ENCODE measurements at places on chromosomes 6 and 20.
A peak's percentile ranks its signal among the peaks of the same experiment; 100 is the strongest.

DNA sequence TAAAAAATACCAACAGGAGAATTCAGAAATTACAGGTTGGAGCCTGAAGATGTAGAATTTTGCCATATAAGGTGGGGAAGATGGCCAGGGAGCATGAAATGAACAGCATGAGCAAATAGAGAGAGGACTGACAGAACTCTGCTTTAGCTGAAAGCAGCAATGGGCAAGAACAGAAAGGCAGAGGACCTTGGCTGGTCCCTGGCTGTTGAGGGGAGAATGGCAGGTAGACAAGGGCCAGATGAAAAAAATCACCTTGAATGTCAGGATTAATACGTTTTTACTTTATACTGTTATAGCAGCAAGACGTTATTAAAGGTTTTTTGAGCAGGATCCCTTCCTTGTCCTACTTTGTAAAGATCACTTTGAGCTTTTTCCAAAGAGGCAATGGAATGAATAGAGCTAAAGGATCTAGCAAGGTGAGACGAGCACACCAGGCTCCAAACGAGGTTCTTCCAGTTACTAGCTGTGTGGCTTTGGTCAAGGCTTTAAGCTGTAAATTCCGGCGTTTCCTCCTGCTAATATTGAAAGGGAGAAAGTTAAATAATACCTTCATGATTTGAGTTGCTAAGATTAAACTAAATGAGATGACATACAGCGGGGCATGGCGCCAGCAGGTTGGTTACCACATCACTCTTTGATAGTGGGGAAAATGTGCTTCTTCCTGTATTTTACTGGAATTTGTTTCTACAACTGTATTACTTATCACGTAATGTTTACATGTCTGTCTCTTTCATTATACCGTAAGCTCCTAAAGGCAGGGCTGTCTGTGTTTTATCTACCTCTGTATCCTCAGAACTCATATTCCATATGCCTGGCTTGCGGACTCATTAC, 776 bp downstream of the PPIL1 start:
- no peak for DNase-seq

DNA sequence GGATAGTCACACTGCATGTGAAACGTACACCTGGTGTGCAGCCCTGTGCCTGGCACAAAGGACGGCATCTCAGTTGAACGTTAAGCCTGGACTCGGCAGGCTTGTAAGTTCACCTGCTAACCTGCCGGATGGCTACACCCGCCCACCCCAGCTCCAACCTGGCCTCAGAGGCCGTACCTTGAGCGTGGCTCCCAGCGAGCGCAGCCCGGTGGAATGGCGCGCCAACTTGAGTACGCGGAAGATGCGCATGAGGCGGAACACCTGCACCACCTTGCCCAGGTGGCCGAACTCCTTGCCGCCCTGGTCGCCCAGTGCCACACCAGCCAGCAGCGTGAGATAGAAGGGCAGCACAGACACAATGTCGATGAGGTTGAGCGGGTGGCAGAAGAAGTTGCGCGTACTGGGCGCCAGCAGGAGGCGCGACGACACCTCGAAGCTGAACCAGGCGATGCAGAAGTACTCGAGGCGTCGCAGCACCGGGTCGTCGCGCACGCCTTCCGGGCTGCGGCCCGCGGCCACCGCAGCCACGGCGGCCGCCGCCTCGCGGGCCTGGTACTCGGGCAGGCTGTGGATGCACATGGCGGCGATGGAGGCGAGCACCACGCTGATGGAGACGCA, 3.3 kb downstream of the KCNS1 start:
- DNase-seq, result no peak

DNA sequence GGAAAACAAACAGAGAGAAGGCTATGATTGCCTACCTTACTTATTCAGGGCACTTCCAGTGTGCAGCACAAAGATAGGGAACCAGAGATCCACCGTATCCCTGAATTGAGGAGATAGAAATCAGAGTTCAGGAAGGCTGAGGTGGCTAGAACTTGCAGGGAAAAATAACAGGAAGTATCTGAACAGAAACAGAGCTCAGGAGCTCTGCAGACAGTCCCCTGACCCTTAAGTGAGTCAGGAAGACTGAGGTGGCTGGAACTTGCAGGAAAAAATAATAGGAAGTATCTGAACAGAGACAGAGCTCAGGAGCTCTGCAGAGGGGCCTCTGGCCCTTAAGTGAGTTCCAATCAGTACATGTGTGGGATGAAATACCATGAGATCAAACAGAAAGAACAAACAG, 65.4 kb downstream of the RPRD1B start:
- no peak for DNase-seq

GRCh38 chr20:64067733-64068307, 4.8 kb downstream of the TCEA2 start:
- no peak for DNase-seq

DNA sequence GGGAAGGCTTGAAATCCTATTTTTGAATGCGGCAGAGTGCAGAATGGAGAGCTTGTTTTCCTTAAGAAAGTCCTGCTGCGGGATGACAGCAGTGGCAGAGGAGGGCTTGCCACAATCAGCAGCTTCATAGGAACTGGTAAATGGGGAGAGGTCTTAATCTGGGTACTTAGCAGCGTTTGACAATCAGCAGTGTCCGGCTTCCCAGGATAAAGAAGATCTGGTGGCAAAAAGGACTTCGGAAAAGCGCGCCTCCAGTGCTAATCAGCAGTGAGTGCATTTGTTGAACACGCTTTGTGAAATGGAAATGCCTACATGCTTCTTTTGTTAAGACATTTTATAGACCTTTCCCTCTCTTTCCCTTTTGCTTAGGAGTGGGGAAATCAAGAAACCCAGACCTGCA, 735.7 kb downstream of the QKI start:
- DNase-seq, result no peak

- peak; percentile 45 for DNase-seq
Observed at GRCh38 chr20:20956513-20956931, 149.6 kb downstream of the LINC00237 start.

DNA sequence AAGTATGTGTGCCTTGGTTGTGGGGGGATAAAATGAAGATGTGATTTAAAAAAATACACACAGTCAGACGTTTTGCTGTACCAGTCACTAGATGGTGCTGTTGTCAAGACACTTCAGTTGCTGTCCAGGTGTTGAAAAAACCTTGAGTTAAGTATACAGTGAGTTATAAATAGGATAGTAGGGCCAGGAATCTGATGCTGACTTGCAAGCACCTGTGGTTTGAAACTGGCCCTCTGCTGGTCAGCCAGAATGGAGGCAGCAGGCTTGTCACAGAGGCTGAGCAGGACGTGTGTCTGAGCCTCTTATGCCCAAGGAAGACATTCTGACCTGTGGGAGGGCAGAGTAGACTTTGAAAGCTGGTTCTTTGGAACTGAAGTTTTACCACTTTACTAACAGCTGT, 27.8 kb downstream of the RNF8 start:
- peak; percentile 46 for DNase-seq

- no peak for DNase-seq
Observed at GRCh38 chr6:54646069-54646950, 200.3 kb upstream of the FAM83B start.

DNA sequence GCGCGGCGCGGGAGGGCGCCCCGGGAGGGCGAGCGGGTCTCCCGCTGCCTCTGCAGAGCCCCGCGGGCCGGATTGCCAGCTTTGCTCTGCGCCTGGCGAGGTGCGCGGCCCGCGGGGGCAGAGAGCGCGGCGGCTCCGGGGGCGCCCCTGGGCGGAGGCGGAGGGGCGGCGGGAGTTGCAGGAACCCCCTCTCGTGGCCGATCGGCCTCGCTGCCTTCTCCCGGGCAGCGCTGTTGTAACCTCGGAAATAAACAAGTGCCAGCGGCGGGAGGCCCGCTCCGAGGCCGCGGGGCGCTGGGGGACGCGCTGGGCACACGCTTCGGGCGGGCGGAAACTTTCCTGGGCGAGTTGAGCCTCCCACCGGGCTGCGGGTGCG, 1.2 kb downstream of the CDH4 start:
- no peak for DNase-seq

- DNase-seq, result no peak
Observed at GRCh38 chr6:133958791-133959190, 5.8 kb downstream of the TBPL1 start.

- DNase-seq, result no peak
Observed at GRCh38 chr20:63023071-63023935, 16.5 kb upstream of the BHLHE23 start.

GRCh38 chr20:61933481-61933950, 132.2 kb downstream of the TAF4 start:
- DNase-seq, result no peak

DNA sequence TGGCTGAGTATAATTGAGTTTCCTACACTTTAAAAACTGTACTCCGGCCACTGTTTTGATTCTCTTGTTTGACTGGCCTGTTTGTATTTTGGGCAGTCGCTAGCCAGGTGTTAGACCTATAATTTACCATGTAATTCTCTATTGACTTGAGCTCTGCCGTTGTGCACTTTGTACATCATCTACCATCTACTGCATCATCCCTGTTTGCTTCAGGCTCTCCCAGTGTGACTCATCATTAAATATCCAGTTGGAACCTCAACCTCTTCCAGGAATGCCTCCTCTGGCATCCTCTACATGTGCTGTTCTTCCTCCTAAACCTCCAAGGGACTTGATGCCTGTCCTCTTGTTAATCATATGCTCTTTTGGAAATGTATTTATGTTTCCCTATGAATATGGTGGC, 72.3 kb downstream of the FARS2 start:
- DNase-seq, result no peak

- no peak for DNase-seq
Observed at GRCh38 chr6:9295644-9296043, 860.3 kb upstream of the SLC35B3 start.

- DNase-seq, result no peak
Observed at GRCh38 chr6:45951321-45952167, 64.1 kb downstream of the CLIC5 start.

DNA sequence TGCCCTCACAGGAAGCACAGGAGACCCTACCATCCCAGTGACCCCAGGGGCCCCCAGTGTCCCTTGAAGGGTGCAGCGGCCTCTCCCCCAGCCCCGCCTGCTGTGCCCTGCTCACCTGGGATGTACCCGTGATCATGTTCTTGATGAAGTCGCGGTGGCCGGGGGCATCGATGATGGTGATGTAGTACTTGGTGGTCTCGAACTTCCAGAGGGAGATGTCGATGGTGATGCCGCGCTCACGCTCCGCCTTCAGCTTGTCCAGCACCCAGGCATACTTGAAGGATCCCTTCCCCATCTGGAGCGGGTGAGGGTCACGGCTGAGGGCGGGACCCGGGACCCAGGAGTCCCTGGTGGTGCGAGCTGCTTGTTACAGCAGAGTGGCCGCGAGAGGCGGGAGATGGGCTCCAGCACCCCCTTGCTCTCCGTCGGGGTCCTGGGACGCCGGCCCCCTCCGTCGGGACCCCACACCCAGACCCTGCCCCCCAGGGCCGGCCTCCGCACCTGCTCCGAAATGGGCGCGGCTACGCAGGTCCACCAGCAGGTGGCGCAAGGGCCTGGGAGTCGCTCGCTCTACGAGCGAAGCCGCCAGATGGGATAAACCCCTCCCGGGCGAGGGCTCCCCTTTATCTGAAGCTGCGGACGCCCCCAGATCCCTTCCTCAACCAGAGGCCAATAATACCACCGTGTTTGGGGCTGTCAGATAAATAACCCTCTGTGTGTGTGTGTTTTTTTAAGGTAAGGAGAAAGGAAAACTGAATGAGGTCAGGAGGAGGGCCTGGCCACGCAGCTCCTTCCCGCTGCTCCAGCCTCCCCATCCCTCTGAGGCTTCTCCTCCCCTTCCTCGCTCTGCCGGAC, 2.9 kb downstream of the EEF1A2 start:
- DNase-seq, result peak; percentile 61

Data from NCI-H2171 (cell line).